ENCODE measurements at places on chromosomes 4 and X.

DNA sequence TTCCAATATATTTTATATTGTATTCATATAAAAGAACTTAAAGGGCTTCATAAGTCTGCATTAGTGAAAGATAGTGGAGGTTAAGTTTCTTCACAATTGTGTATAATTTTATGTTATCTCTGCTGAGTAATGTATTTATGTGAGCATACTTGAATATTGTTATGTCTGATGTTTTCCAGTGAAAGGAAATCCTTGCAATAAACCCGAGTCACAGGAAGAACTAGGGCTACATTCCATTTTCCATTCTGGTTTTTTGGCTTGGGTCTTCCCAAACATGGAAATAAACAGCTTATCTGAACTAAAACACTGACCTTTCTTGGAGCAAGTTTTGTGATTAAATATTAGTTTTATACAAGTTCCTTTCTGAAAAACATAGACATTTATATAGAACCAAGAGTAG, 231.3 kb upstream of the GPRIN3 start:
- no peak overlapping the region for H3K4me3 ChIP-seq
- H3K4me1 ChIP-seq, result no peaks in the 10 kb centered on the region
- H3K27ac ChIP-seq, result no peak overlapping the region
- no peak for DNase-seq

- no peak overlapping the region for H3K27ac ChIP-seq
- H3K27me3 ChIP-seq, result no peaks in the 10 kb centered on the region
- peak; percentile 20 for DNase-seq
Observed at GRCh38 chrX:150165776-150166610, 197.1 kb upstream of the MAMLD1 start.

DNA sequence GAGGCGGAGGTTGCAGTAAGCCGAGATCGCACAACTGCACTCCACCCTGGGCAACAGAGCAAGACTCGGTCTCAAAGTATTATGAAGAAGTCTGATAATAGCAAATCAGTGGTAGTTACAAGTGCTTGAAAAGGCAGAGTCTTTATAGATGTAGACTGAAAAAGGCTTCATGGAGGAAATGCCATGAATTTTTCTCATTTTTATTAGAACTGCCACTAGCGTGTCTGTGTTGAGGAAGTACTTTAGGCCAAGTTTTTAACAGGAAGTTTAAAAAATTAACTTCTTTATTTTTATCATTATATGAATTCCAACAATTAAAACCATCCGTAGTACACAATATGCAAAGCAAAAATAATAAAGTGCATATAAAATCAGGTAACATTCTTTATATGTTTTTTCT, 32.8 kb upstream of the IL13RA1 start:
- H3K36me3 ChIP-seq, result no peaks in the 10 kb centered on the region
- H3K4me1 ChIP-seq, result no peaks in the 10 kb centered on the region
- H3K4me3 ChIP-seq, result no peak overlapping the region
- no peak overlapping the region for H3K27ac ChIP-seq
- H3K27me3 ChIP-seq, result no peaks in the 10 kb centered on the region
- DNase-seq, result no peak

GRCh38 chr4:13710246-13710885, 82.8 kb upstream of the BOD1L1 start:
- H3K4me1 ChIP-seq, result no peaks in the 10 kb centered on the region
- no peak for DNase-seq
- H3K36me3 ChIP-seq, result no peaks in the 10 kb centered on the region
- H3K4me3 ChIP-seq, result no peak overlapping the region
- no peaks in the 10 kb centered on the region for H3K27me3 ChIP-seq
- H3K27ac ChIP-seq, result no peak overlapping the region

Measured in stomach (tissue), 19 donors.